Activated CD8-positive, alpha-beta memory T cell treated with anti-CD3 and anti-CD28 coated beads, Interleukin-2, amount 10 ng/mL, durations not matched to agents 7 days and 5 days (primary cell): ENCODE measurements at places on chromosomes 5 and 9. TPM values are rescaled to one million over a fixed set of nuclear protein-coding genes. Genes with fewer than 3 reads are reported as not detected.

IL3 gene
- 1.5 TPM for total RNA-seq

MEIKIN gene
- not detected for total RNA-seq

CDC23 gene
- 42.7 TPM for total RNA-seq

MSX2 gene
- total RNA-seq = not detected

PCDHGB4 gene
- 0.09 TPM for total RNA-seq

CORO2A gene
- total RNA-seq = 6.2 TPM

PDE6A gene
- not detected for total RNA-seq
